ENCODE measurements at places on chromosomes 7 and 10.

DNA sequence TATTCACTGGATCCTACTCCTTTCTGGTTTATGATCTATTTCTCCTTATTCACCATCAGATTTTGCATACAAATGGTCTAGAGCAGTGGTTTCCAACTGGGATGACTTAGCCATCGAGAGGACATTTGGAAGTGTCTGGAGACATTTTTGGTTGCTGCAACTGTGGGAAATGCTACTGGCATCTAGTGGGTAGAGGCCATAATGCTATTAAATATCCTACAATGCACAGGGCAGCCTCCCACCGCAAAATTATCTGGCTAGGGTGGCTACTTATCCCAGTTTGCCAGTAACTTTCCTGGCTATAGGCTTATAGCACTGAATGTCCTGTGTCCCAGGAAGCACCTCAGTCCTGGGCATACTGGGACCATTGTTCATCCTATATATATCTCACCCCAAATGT lies 21.5 kb upstream of the DDX50 start:
- DNase-seq: no peak

DNA sequence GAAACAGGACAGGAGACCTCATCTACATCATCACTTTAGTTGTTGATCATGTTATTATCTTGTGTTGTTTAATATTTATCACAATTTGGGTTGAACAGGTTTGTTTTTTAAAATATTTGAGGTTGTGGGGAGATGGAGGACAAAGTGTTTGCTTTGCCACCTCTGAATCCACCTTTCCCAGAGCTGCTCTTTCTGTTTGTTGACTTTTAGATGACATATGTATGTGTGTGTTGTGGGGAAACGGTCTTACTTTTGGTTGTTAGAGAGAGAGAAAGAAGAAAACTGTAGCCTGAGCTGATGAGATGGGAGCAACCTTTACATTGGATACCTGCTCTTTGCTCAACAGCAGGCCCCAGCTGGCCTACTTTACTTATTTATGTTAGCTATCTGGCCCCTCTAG lies 19.0 kb upstream of the SLC16A12 start:
- DNase-seq: no peak

GRCh38 chr10:72000073-72001032 lies 36.2 kb downstream of the CHST3 start:
- no peak for DNase-seq

DNA sequence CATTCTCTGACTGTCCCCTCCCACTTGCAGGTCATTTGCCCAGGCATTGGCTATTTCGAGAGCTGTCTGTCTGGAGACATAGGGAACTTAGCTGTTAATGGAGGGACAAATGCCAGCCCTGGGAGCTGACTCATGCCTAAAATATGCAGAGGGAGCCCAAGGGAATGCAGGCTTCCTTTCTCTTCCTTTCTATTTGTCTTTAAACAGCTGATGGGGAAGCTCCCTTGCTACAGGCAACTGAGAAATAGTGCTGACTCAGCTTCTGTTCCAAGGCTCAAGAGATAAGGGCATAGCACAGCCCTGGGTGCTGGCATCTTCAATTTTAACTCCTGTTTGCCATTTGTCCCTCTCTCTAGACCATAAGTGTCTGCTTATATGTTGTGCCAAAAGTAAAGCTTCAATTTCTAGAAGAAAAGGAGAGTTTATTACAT lies 82.7 kb upstream of the C1GALT1 start:
- DNase-seq: no peak

- DNase-seq: no peak
These were observed 9.8 kb downstream of the RBP4 start for GRCh38 chr10:93591065-93591808.
